Hippocampal formation (tissue), 2 donors: ENCODE measurements at places on chromosomes 4 and X.

- DNase-seq = no peak
Observed at GRCh38 chrX:87961471-87961870, 443.9 kb downstream of the KLHL4 start.

GRCh38 chr4:38131371-38132091 lies 171.3 kb downstream of the PTTG2 start:
- DNase-seq = no peak

- no peak for DNase-seq
Observed at GRCh38 chrX:108270739-108271396, 167.4 kb downstream of the COL4A6 start.

GRCh38 chrX:41561045-41561444 lies 113.9 kb downstream of the NYX start:
- DNase-seq = no peak

DNA sequence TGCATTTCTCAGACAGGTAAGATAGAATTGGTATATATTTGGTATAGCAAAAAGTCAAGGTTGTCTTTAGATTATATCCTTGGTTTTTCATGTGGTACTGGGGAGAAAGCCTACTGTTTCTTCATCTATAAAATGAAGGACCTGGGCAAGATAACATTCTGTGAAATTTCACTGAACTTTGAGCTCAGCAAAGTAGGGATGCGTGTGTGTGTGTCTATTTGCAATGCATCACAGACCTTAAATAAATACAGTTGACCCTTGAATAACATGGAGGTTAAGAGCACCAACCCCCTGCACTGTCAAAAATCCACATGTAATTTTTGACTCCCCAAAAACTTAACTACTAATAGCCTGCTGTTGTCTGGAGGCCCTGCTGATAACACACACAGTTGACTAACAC lies 25.2 kb downstream of the TET2 start:
- DNase-seq = no peak

GRCh38 chr4:40204507-40205258 lies 7.9 kb downstream of the RHOH start:
- no peak for DNase-seq
